ENCODE measurements at places on chromosomes 12 and 14.

DNA sequence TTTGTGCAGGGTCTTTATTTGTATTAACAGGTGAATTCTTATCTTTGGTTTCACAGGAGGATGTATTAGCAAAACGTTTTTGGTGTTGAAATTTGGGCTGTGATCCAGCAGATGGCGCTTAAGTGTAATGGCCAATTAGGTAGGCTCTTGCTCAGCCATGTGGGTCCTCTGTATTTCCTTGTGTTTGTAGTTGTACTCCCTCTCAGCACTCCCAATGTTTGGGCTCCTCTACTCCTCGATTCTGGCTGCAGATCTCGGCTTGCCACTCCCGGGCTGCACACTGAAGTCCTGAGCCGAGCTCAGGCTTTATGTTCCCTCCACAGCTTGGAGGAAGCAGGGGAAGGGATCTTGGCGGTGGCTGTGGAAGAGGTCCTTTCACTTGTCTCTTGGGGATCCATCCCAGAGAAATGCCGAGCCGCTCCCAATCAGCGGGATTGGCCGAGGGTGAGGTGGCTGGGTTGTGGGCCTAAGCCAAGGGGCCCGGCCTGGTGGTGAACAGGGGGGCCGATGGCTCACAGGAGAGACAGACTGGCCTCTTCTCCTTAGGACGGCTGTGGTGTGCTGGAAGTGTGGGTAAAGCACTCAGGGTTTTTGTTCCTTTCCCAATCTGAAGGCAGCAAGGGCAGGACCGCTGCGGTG is 133.7 kb downstream of the AEBP2 start:
- DNase-seq: no peak

- DNase-seq: no peak
Measured at GRCh38 chr14:87575378-87575777, 417.6 kb downstream of the GALC start.

DNA sequence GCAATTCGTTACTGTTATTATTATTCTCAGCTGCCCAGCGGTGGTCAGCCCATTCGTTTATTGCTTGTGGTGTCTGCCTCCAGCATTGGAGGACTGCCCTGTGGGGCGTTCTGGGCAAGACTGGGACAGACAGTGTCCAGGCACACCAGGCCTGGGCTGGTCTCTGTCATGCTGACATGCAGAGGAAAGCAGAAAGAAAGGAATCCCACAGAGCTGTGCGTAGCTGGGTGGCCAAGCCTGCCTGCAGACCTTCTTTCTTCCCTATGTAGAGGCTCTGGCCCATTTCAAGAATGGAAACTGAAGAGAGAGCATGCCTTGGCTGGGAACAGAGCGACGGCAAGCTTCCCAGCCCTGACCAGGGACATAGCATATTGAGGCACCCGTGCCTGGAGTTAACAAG is 525.3 kb upstream of the TBX3 start:
- no peak for DNase-seq

- DNase-seq: no peak
Measured at GRCh38 chr12:25929142-25929541, 29.3 kb upstream of the RASSF8 start.

All from stimulated activated CD8-positive, alpha-beta memory T cell treated with anti-CD3 and anti-CD28 coated beads, Interleukin-7, amount 100 ng/mL, for 24 hours (primary cell).